Right lobe of liver (tissue), 6 donors: ENCODE measurements at places on chromosomes 3 and 15. TPM values are rescaled to one million over a fixed set of nuclear protein-coding genes. Genes with fewer than 3 reads are reported as not detected.

- DNase-seq: no peak
These were observed 95.7 kb downstream of the DUT start for GRCh38 chr15:48426941-48427340.

KBTBD13 gene
- total RNA-seq: not detected

GRCh38 chr15:68790910-68791309, 29.8 kb downstream of the ANP32A start:
- no peak for DNase-seq

DNA sequence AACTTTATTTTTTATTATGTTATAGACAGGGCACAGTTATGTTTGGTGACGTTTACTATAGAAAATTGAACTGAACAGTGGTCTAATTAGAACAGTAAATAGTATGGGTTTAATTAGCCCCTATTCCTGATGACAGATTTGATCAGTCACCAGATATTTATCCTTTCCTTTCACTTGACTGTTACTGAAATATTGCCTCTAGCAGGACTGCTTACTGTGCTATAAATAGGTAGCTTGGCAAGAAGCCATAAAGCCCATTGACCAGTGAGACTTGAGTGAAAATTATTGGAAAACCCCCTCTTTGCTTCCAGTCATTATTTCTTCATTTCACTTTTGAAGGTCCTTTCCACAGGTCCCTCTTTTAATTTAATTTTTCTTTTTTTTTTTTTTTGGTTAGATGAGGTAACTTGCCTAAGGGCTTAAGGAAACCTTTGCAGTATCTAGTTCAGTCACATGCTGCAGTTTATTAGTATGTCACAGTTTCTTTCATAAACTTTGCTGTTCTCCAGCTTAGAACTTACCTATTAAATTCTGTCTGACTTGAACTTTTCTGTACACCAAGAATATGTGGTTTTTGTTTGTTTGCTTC, 115.6 kb downstream of the ADAMTSL3 start:
- DNase-seq: no peak

DNA sequence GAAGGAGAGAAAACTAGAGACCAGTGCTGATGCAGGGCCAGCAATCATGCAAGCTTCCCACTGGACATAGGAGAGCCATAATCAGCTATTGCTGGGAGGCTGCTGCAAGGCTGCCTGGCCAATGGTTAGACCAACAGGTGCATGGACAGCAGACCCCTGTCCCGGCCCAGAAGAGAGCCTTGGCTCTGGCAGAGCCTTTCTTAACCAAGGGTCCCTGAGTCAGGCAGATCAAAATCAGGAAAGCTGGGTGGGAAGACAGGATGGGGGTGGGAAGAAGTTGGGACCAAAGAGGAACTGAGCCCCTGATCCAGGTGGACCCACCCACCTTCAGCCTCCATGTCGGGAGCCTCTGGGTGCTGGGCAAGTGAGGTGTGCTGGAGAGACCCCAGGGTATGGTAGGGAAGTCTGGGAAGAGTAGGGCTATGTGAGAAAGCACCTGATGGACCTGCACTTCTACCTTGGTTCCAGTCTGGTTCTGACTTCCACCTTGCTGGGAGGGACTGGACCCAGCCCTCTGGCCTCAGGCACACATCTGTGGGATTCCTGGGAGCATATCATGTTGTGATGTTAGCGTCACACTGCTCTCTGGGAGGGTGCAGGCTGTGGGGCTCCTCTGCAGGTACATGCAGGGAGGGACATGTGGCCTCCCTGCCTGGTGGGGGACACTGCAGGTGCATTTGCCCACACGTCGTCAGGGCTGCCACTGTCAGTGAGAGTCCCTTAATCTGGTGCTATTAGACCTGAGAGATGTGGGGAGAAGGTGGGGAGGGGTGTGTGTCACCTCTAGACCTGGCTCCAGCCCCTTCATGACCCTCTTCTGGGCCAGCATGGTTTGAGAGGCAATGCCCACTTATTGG, 24.7 kb downstream of the KY start:
- no peak for DNase-seq

GRCh38 chr3:156150434-156151066, 30.2 kb downstream of the KCNAB1 start:
- DNase-seq: no peak

DNA sequence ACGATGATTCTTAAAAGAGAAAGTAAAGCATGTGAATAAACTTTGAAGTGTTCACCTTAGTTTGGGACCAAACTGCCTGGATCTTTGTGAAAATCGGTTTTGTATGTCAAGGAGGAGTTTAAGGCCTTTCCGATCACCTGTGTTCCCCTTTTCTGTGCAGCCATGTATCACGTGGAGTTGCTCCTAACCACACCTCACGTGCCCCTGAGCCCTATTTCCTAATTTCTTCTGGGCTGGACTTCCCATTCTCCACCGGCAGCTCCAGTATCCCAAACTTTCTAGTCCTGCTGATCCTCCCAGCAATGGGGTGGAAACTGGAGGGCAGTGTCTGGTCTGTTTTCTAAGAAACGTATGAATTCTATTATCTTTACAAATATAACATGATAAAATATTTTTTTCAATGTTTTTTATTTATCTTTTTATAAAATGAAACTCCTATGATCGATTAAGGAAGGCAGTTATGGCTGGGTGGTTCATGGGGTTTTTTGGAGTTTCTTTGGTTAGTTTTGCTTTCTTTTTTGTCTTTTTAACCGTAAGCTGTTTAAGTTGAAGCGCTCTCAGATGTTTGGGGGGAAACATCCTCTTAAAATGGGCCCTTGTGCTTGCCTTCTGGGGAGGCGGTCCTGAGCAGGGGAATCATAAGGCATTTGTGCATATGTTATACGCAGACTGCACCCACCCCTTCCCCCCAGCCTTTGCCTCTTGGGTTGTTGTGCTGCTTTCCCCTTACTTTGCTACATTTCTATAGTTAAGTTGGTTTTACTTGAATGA, 43.6 kb upstream of the WWTR1 start:
- DNase-seq: no peak

DNA sequence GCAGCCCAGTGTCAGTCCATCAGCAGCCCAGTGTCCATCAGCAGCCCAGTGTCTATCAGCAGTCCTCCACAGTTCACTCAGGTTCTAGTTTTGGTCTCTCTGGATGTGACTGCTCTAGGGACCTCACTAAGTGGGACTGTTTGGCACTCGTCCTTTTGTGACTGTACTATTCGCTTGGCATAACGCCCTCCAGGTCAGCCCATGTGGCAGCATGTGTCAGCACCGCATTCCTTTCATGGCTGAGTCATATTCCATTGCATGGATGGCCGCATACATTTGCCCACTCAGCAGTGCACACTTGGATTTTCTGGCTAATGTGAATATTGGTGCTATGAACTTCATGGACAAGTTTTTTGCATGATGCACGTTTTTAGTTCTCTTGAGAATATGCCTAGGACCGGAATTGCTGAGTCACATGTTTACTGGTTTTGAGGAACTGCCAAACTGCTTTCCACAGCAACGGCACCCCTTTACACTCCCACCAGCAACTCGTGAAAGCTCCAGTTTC, 16.4 kb downstream of the CHST13 start:
- peak; percentile 52 for DNase-seq

DNA sequence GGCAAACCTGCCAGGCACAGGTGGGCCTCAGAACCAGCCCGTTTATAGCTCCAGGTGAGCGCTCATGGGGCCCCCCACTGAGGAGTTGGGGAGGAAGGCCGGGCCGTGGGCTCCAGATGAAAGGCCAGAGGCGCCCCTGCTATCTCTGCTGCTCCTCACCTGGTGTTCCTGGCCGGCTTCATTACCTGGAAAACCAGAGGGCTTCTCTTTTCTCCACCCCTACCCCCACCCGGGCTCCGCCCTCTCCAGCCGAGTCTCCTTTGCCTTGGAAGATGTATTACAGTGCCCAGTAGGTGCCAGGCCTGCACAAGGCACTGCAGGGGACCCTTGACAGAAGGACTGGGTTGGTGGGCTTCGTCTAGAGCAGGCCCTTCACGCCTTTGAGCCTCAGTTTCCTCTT, 111.4 kb downstream of the WNT7A start:
- DNase-seq: no peak

GNB4 gene
- 4.9 TPM for total RNA-seq

GRCh38 chr3:169660709-169661360, 2.7 kb downstream of the MECOM start:
- DNase-seq: no peak

- DNase-seq: no peak
These were observed 191.5 kb upstream of the DPH6 start for GRCh38 chr15:35737441-35737840.

A4GNT gene
- not detected for total RNA-seq

CELF6 gene
- total RNA-seq: 0.47 TPM

GRCh38 chr3:129197321-129197720, 13.6 kb upstream of the CNBP start:
- DNase-seq: no peak

AADACL2 gene
- total RNA-seq: not detected

DNA sequence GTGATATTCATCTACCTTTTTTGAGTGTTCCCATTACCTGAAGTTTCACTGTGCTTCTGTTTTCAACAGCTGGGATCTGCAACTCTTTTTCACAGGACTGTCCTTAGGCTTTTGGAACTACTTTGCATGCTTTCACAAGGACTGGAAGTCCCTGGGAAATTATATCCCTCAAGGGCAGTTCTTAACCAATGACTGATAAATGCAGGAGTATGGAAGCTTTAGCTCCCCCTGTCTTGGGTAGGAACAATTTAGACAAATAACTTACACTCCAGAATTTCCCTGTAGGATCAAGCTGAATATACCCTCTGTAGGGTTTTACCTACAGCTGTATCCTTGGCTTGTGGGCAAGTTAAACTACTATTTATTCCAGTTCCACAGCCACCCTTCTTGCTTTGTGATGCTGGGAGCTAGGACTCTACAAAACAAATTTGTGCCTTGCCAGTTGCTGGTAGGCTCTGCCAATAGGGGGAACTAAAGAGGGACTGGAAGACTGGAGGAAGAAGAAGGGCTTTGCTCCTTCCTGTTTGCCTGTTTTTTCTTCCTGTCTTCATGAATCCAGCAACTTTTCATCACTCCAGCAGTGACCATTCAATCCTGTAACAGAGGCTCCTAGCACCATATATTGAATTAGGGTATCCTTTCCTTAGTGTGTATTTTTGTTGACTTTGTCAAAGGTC, 6.8 kb upstream of the ZNF280D start:
- DNase-seq: no peak

DNA sequence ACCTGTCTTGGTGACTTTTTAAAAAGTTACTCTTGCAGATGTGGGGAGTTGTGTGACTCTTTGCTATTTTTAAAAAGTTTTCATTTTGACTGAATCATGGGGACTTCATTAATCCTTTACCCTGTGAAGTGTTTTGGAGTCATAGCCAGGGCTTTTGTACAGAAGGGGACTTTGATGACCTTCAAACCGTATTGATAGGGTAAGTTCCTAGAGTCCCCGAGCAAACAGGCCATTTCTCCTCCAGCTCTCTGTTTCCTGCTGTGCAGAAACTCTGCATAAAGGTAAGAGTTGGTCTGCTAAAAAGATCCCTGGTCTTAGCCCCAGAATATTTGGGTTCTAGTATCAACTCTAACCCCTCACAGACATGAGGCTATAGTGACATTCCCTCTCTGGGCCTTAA, 170.8 kb upstream of the BCL6 start:
- DNase-seq: no peak

GRCh38 chr15:69660114-69660513, 207.5 kb downstream of the RPLP1 start:
- DNase-seq: no peak

- no peak for DNase-seq
These were observed at the start of gene IL20RB for GRCh38 chr3:136957751-136958288. TSS of gene IL20RB (plus strand) at chr3:136957983. CDS start at chr3:136958114, 131 bp downstream.

ARHGEF26 gene
- 8.7 TPM for total RNA-seq

EFCAB12 gene
- total RNA-seq: 2.1 TPM

PDZRN3 gene
- total RNA-seq: 0.56 TPM

GRCh38 chr15:52532427-52532826, 3.7 kb upstream of the MYO5A start:
- DNase-seq: no peak

RHCG gene
- total RNA-seq: 0.82 TPM

COLQ gene
- total RNA-seq: 0.25 TPM

GRCh38 chr3:46321461-46322104, 32.3 kb upstream of the CCR2 start:
- DNase-seq: no peak

CDCP1 gene
- 0.74 TPM for total RNA-seq

DNA sequence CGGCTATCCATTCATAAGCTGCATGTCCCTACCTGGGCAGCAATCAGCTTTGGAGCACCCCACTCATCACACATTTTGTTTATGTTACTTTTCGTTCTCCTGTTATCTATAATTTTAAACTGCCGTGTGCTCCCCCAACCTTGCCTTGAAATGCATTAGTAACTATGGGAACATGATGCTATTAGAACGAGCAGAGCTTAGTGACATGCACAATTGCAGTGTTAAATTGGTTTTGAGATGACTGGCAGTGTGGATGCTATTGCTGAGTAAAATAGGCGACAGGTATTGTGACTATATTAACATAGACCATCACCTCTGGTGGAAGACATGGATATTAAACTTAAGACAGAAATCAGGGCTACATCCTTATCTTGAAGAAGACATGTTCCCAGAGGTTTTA, 191.6 kb downstream of the KCNAB1 start:
- no peak for DNase-seq

DNA sequence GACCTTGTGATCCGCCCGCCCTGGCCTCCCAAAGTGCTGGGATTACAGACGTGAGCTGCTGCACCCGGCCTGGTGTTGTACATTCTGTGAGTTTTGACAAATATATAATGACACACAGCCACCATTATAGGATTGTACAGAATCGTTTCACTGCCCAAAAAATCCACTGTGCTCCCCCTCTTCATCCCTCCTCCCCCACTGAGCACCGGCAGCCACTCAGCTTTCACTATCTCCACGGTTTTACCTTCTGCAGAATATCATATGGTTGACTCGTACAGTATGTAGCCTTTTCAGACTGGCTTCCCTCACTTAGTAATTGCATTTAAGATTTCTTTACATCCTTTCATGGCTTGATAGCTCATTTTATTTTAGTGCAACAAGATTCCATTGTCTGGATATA, 56.7 kb upstream of the ATP13A3 start:
- no peak for DNase-seq

DNA sequence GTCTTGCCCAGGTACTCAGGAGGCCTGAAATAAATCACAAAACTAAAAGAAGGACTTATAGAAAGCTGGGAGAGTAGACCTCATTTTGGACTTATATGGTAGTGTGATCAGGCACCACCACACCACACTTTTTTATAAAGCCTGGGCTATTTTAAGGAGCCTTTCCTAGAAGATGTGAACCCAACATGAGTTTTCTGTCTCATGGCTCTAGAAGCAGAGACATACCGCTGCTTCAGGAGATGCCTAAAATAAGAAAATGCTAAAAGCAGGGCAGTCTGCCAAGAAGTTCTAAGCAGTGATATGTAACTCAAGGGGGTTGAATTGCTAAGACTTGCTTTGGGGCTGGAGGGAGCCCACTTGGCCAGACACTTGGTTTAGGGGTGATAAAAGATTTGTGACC, 49.6 kb downstream of the SUMF1 start:
- DNase-seq: no peak

MRPL47 gene
- 17.4 TPM for total RNA-seq

- no peak for DNase-seq
These were observed 51.7 kb downstream of the HMCES start for GRCh38 chr3:129330409-129330808.

STRC gene
- 0.11 TPM for total RNA-seq

- no peak for DNase-seq
These were observed 1.4 kb upstream of the STRA6 start for GRCh38 chr15:74203914-74204431.

GRCh38 chr15:48862705-48863104, 15.2 kb upstream of the EID1 start:
- DNase-seq: no peak
